ENCODE measurements at places on chromosomes 3 and 15. TPM values are rescaled to one million over a fixed set of nuclear protein-coding genes. Genes with fewer than 3 reads are reported as not detected.
A peak's percentile ranks its signal among the peaks of the same experiment; 100 is the strongest.

- no peak for DNase-seq
Observed at GRCh38 chr3:126034481-126035361, 49.2 kb downstream of the SLC41A3 start.

Gene CDCP1
- 58.9 TPM for total RNA-seq

GRCh38 chr3:149848238-149848637 is 35.2 kb downstream of the RNF13 start:
- DNase-seq = no peak

DNA sequence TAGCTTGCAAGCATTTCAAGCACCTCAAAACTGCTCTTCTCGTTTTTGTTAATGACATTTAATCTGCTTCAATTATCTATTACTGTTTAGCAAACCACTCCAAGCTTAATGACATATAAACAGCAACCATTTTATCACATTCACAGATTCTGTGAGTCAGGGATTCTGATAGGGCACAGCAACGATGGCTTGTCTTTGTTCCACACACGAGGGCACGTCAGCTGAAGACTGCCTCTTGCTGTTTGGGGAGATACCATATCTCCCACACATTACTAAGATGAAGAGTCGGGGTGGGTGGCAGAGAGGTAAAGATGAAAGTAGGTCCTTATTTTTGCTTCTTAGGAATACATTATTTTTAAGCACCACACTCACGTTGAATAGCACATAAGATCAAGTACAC is 19.3 kb downstream of the CPOX start:
- no peak for DNase-seq

DNA sequence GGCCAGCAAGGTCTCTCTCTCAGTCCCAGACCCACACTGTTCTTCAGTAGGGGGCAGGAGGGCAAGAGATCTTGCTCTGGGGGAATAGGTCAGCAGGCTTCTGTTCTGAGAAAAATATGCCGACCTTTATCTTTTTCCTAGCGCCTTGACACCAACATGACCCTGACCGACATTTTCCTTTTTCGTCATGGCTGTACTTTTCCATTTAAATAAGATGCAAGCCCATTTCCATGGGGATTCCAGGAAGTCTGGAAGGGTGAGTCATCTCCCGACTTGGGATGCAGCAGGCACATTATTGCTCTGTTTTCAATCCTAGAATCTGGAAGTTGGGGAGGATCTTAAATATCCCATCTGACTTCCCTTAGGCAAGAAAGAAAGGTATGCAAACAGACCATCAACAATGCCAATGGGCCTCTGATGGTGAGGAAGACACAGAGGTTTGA is 261.5 kb upstream of the LRTM1 start:
- DNase-seq = peak; percentile 84

- DNase-seq = no peak
Observed at GRCh38 chr3:78614486-78614885, 1153.3 kb downstream of the ROBO1 start.

Gene PRSS50
- not detected for total RNA-seq

DNA sequence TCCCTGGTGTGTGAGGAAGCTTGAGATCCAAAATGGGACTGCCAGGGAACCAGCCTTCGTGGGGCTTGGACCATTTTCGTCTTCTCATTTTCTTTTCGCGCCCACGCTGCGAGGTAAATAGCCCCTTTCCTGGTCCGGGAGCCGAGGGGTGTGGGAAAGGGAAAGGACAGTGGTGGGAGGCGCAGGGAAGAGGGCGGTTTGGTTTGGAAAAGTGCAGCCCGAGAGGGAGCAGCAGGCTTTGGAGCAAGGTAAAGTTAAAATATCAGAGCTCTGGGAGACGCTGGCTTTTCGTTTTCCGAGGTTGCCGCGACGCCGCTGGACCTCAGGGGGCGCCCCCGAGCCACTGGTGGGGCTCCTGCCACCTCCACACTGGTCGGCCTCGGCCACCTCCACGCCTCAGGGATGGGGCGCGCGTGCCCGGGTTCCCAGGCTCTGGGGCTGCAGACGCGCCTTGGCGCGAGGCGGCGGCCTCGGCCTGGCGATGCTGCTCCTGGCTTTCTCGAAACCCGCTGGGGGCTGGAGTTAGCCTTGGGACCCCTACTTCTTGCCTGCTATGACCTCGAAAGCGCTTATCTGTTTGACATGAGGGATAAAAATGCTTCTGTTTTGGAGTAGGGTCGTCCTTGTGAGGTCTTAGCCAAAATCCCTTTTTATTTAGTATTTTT is 3.2 kb downstream of the PTPRG start:
- DNase-seq = peak; percentile 30

DNA sequence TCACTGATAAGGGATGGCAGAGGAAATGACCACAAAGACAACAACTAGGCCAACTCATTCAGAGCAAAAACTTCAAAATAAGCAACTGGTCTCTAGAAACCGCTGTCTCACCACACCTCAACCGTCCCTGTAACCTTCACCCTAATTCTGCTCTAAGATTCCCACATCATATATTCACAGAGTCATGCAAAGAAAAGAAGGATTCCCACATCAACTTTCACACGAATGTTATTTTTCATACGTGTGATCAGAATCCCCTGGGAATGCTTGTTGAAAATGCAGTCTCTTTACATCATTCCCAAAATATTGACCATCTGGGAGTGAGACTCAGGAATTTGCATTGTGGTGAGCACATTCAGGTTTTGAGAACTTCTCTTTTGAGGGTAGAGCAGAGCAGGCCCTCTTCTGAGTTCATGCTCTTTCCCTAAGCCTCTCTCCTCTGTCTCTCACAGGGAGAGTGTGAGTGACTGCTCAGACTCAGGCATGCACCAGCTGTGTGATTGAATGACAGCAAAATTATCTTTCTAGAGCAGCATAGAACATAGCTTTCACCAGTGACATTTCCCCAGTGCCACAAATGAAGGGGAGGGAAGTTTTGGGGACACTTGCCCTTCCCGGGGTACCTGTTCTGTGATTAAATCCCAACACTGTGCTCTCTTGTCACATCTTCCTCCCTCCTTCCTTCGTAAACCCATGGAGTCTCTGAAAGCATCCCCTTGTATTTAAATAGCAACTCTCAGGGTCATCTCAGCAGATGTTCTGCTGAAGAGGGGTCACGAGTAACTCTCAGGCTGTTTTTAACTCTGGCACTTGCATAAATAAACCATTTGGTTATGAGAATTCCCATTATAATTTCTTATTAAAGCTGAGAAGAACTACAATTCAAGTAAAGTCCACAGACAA is 170.9 kb downstream of the PLCL2 start:
- no peak for DNase-seq
